ENCODE measurements at places on chromosomes 5 and 9.

DNA sequence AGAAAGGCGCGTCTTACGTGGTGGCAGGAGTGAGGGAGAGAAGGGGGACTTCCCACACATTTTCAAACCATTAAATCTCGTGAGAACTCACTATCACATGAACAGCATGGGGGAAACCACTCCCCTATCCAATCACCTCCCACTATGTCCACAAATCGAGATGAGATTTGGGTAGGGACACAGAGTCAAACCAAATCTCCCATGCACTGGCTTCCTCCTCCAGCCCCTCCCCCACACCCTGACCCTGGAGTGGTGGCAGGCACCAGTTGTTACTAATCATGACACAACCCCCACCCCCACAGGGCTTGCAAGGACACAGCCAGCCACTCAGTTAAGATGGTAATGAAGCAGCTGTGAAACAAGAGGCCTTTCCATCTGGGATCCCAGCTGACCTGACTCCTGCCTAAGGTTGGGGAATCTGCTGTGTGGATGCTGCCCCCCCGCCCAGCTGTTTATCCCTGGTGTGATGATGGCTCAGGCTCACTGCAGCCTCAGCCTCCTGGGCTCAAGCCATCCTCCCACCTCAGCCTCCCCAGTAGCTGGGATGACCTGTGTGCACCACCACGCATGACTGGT lies 57.1 kb upstream of the FUBP3 start:
- no peak for DNase-seq

DNA sequence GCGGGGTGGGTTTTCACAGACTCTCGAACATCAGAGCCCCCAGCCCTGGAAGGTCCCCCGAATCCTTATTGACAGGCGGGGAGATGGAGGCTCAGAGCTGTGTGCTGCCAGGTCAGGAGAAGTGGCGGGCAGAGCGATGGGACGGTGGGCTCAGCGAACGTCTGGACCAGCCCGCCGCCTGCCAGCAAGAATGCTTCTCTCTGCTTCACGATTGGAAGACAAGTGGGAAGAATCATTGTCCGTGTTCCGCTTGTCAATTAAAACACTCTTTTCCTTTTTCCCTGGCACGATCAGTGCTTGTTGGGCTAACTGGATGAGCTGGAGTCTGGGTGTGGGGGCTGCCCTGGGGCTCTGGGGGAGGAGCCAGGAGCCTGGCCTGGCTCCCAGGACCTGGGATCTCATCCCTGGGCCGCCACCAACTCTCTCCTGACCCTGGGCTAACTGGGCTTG lies 1.6 kb downstream of the COL5A1 start:
- DNase-seq = no peak

DNA sequence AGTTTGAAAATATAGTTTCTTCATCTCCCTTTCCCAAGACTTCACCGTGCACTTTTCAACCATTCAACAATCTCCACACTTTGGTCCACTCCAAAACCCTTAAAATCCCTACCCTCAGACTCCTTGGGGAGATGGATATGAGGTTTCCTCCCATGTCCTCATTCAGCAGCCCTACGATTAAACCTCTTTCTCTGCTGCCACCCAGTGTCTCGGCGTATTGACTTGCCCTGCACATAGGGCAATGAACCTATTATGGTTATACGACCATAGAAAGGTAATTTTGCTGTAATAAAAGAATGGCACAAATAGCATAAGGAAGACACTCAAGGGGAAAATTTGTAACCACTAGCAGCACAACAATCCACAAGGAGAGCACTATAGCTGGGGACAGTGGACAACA lies 803.5 kb downstream of the TLE1 start:
- DNase-seq = no peak

GRCh38 chr9:78630966-78631365 lies 334.0 kb downstream of the PSAT1 start:
- DNase-seq = no peak

- no peak for DNase-seq
These were observed 669.7 kb upstream of the RGMB start for GRCh38 chr5:98103807-98104206.

Measured in activated T-cell treated with anti-CD3 and anti-CD28 coated beads for 4 hours (primary cell).